ENCODE measurements at places on chromosomes 3 and 15. TPM values are rescaled to one million over a fixed set of nuclear protein-coding genes. Genes with fewer than 3 reads are reported as not detected.

RTP1 gene
- not detected for total RNA-seq

PLAAT1 gene
- total RNA-seq, result 0.31 TPM

FBXW12 gene
- total RNA-seq, result not detected

ALDH1A3 gene
- 3.0 TPM for total RNA-seq

GLDN gene
- total RNA-seq, result 0.82 TPM

Data from lung (tissue), 17 donors.